ENCODE measurements at places on chromosomes 11 and 22. TPM values are rescaled to one million over a fixed set of nuclear protein-coding genes. Genes with fewer than 3 reads are reported as not detected.

- no peak for DNase-seq
Observed at GRCh38 chr22:47202819-47203553, 440.5 kb downstream of the TBC1D22A start.

GRCh38 chr11:107961480-107961879 is 33.2 kb downstream of the RAB39A start:
- DNase-seq: no peak

DNA sequence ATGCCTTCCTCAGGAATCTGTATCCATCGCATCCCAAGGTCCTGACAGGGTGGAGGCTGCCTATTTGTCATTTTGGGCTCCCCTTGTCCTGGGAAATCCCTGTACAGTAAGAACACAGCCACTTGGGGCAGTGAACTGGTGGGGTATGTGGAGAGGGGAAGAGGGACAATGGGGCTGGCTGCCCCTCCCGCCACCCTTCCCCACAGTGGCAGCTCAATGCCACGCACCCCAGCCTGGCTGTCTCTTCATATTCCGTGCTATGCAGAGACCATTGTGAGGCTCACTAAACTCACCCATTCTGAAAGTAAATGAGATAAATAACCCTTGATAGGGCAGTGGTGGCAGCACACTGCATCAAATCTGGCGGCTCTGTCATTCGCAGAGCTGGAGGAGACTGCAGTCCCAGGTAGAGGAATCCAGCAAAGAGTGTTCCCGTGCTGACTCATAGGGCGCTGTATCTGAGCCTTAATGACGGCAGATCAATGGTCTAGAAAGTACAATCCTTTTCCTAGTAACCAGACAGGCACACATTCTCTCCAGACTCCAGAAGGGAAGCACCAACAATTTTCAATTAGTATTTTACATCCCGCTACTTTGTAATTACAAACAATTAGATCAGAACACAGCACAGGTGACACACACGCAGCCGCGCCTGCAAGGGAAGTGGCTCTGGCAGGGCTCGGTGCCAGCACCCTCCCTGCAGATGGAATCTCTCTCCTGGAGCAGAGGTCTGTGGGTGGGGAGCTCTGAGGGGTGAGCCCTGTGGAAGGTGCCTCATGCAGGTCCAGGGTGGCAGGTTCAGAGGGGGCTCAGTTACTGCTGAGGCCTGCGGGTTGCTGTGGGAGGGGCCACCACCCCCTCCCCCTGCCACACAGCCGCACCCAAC is 167.9 kb upstream of the B3GAT1 start:
- no peak for DNase-seq

DNA sequence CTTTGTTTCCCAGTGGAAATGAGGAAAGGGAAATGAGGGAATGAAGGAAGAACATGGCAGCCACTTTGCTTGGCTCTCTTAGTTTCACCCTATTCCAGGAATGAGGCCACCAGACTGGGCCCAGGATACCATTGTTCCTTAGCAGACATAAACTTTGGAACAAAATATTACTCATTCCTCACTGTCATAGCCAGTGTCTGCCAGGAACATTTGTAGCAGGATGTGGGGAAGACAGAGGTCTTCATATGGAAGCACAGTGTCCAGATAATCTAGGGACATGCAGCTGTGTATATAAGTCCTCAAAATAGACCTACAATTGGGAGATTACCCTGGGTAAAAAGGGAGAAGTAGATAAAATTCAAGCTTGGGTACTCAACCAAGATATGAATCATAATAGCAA is 15.2 kb upstream of the FUT4 start:
- DNase-seq: no peak

- no peak for DNase-seq
Observed at GRCh38 chr11:47977623-47978022, 2.7 kb upstream of the PTPRJ start.

DNA sequence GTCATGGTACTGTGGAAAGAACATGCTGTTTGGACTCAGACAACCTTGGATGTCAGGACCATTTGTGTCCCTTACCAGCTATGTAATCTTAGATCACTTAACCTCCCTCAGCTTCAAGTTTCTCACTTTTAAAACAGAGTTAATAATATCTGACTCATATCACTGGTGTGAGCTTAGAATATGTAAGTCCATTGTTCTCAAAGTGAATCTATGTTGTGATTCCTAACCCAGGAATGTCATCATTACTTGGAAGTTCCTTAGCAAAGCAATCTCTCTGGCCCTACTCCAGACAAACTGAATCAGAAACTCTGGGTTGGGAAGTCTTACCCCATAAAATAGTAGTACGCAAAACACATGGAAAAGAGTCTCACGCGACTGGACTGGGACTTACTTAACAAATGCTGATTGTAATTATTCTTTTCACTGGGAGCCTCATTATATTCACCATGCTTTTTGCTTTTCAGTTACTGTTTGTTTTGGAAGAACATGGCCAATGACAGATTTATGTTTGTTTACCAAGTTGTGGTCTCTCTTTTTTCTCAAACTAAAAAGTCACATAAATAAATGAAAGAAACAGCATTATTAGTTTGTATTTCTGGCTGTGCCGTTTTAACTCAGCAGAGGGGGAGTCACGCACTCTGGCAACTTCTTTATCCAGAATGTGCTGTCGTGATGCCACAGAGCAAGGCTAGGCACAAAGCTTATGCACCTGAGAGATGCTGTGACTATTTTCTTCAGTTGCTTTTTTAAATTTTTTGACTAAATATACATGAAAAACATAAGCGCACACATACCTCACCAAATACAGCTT is 217.7 kb upstream of the CTSC start:
- no peak for DNase-seq

DNA sequence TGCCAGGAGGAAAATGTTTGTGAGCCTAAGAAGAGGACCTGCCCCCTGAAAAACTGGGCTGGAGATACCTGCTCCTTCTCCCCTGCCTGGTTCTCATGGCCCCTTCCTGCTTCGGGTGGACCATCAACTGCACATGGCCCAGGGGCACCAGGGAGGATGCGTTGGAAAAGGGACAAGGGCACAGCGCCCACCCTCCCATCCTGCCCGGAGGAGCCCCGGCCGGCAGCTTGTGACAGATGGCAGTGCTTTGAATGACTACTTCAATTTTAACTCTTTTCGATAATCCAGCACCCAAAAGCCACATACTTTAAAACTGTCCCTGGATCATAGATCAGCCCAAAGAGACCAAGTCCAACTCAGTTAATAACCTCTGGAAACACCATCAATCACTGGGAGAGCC is 135.8 kb upstream of the NECTIN1 start:
- DNase-seq: no peak

- DNase-seq: no peak
Observed at GRCh38 chr11:122209619-122210366, 93.8 kb upstream of the BLID start.

DNA sequence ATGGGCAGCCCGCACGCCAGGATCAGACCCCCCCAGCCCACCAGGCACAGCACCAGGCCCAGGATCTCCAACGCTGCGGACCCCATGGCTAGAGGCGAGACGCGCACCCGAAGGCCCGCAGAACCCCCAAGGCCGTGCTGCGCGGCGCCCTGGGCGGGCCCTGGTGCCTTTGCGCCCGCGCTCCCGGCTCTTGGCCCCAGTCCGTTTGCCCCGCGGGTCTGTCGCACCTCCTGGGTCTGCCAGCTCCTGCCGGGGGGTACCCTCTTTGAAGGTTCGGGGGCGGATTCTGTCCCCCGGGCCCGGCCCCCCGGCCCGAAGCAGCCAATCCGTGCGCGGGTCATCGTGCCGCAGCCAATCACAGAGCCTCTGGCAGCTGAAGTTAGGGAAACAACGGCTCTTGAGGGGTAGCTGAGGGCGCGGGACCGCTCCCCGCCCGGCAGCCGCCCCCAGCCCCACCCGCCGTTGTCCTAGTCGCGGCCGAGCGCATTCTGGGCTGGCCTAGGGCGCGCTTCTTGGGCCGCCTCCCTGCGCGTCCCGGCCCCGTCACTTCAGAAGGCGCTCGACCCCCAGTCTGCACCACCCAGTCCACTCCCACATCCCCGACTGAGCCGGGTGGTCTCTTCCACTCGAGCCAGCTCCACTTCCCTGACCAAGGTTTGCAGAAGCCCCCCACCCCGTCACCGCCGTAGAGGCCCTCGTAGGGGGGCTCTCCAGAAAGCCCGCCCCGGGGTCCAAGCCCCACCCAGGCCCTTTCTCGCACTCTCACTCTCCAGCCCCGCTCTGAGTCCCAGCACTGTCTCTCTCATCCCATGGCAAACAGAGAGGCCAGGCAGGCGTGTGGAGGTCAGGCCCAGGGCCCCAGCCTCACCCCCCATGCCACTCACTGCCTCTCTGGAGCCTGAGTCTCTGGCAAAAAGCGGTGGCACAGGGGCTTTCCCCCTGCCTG is at the start of gene CLDN5:
TSS of gene CLDN5 (minus strand) at position 241 of the 946 bp plus-strand sequence. CDS start at position 86, 155 bp downstream.
- DNase-seq: no peak

DNA sequence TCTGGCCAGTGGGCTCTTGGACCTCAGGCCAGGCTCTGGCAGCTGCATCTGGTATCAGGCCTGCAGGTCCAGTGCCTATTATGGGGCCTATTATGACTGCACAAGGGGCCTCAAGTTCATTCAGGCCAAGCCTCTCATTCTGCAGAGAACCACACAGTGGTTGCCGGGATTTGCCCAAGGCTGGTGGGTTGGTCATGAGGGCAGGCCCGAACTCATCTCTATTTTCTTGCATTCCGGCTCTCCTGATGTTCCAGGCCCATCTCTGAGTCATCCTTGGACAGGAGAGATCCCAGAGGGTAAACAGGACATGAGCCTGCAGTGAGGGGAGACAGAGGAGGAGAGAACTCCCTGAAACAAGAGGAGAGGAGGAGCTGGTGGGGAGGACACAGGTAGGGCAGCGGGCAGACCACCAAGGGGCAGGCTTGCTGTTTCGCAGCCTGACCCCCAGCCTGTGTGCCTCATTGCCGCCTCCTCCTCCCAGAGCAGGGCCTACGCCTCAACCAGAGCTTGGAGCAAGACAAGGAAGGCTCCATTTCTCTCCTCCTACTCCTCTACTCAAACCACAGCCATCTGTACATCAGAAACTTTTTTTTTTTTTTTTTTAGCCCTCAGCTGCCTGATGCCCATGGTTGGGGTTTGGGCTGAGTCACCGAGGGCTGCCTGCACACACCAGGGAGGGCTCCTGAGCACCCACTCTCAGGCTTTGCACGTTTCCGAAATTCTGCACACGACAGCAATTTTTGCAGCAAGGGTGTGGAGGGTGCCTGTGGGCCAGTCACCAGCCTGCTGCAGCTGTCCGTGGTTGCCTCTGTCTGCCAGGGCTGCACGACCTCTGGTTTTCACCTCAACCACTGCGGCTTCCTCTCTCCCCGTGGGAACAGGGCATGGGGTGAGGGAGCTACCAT is 12.7 kb upstream of the TREH start:
- DNase-seq: peak; percentile 52

- DNase-seq: no peak
Observed at GRCh38 chr22:23098718-23099530, 28.6 kb downstream of the GNAZ start.

DNA sequence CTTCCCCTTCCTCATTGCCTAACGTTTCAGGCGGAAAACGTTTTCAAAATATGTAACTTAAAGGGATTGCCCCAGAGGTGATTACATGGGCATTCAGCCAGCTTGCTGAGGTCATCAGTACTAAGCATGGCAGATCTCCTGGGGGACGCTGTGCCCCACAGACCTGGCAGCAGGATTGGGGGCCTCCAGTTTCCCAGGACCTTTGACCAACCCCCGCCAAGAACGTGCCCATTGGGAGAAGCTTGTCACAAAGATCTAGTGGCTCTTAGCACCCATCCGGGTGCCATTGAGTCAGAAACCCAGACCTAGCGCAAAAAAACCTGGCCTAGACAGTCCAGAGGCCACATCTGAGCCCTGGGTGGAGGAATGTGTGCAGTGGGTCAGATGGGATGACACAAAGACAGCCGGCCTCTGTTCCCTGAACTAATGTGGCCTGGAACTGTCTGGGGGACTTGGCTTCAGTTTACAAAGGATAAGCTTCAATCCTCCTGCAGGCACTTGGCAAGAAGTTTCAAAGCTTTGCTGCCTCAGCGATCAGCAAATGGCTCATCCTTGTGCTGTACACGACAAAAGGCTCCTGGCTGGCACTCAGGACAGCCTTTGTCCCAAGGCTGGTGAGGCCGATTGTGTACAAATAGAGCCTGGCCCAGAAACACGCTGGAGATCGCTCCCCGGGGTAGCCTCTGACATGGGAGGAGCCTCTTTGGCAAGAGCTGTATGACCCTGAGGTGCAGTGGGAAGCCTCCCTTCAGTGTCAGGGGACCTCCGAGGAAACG is 9.5 kb downstream of the C1QTNF6 start:
- peak; percentile 18 for DNase-seq

GRCh38 chr22:41833369-41834004 is 582 bp downstream of the SREBF2 start:
- peak; percentile 43 for DNase-seq

DNA sequence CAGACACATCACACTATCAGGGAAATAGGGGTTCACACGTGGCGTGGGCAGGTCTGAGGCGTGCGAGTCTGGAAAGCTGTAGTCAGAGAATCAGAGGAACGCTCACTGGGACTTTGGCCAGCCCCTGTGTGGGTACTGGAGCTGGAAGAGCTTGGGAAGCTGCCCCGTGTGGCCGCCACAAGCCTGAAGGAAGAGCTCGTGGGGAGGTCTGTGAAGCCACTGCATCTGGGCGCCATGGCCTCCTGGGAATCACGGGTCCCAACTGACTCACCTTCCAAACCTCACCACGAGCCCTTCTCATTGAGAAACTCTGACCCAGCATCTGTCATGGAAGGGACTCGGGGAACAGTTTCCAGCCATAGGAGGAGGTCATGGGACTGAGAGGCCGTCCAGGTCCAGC is 5.9 kb upstream of the MRGPRF start:
- DNase-seq: no peak

DNA sequence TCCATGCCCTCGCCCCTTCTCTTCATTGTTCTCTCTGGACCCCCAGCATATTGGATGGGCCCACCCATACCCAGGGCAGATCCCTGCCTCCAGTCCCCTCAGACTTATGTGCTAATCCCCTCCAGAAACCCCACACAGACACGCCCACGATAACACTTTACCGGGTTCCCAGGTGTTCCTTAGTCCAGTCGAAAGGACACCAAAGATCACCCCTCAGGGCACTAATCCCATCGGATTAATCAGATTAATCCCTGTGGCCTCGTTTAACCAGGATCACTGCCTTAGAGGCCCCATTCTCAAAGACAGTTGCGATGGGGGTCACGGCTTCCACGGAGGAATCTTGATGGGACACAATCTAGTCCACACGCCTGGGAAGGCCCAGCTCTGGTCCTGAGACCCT is 80.8 kb downstream of the SHANK2 start:
- DNase-seq: no peak

DNA sequence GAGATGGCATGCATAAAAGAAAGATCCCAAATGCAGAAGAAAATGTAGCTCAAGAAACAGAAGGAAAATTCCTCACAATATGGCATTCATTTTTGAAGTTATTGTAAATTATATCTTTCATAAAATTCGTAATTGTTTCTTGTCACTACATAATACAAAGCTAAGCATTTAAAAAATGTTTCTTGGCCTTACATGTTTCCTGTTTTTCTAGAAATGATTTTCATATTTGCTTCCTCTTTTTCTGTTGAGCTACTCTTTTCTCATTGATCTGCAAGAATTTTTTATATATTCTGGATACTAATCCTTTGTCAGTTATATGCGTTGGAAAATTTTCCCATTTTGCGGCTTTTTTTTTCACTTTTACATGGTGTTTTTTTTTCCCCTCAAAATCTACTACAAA is 48.0 kb downstream of the ENTHD1 start:
- no peak for DNase-seq

The PLAAT3 gene
- total RNA-seq: 5.9 TPM

The HYOU1 gene
- 106 TPM for total RNA-seq

The GVQW3 gene
- total RNA-seq: 1.6 TPM

The SCGB1D1 gene
- total RNA-seq: not detected

The KCNK4 gene
- total RNA-seq: not detected

Data from CD8-positive, alpha-beta T cell (primary cell).